T1000 (cell line): ENCODE measurements at places on chromosomes 2 and 18.

GRCh38 chr2:162333968-162334367 is 10.0 kb upstream of the GCA start:
- DNase-seq = no peak

GRCh38 chr2:70887550-70888246 is 48.0 kb upstream of the ATP6V1B1 start:
- DNase-seq = no peak

DNA sequence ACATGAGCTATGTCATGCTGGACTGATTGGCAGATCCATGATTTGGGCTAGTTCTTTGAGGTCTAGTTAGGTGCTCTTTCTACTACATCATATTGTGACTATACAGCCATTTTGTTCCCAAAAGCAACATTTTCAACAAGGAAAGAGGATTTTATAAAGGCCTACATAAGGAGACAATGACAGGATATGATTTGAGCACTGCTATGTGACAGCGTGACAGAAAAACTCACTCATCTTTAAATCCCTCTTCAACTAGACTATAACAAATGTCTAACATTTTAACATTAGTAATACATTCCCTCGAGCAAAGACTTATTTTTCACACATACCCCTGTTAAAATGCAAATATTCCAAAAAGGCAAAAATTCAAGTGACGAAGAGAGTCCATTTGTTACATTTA is 209.6 kb upstream of the CHST9 start:
- no peak for DNase-seq

GRCh38 chr2:55901941-55902340 is 21.6 kb downstream of the EFEMP1 start:
- DNase-seq = no peak

- DNase-seq = no peak
These were observed 897.3 kb upstream of the DDX18 start for GRCh38 chr2:116917196-116917595.

- DNase-seq = no peak
These were observed 98.4 kb downstream of the PIEZO2 start for GRCh38 chr18:11050966-11051365.
